Esophagus squamous epithelium (tissue), 5 donors: ENCODE measurements at places on chromosomes 6 and 20.

- no peak for DNase-seq
Observed at GRCh38 chr6:97705568-97705967, 422.6 kb upstream of the MMS22L start.

DNA sequence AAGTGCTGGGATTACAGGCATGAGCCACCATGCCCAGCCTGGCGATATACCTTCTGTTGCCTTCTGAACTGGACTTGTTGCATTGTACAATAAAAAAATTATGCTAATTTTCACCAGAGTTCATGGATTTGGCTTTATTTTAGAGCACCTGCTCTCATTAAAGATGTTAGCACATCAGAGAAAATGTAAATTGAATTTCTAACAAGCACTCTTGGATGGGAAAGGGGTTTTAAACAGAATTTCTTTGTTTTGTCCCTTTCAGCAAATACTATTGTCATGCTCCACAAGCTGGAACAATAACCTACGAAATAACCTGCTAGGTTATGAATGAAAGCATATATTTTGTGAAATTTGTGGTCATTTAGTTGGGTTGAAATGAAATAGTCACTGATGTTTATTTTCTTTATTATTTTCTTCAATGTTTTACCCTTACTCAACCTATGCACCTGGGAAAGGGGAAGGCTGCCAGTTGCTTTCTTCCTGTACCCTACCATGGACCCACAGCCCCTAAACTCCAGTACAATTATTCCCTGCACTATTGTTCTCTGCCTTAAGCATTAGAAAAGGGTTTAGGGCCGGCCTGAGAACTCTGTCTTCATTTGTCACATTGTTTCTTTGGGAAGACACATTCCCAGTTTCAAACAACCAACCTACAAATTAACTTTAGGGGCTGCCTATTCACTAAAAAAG is 22.2 kb downstream of the ZDHHC14 start:
- no peak for DNase-seq

- no peak for DNase-seq
Observed at GRCh38 chr6:33192105-33192646, at the start of gene COL11A2. Gene COL11A2 (minus strand): TSS chr6:33192467. CDS start chr6:33192240, 227 bp downstream.

DNA sequence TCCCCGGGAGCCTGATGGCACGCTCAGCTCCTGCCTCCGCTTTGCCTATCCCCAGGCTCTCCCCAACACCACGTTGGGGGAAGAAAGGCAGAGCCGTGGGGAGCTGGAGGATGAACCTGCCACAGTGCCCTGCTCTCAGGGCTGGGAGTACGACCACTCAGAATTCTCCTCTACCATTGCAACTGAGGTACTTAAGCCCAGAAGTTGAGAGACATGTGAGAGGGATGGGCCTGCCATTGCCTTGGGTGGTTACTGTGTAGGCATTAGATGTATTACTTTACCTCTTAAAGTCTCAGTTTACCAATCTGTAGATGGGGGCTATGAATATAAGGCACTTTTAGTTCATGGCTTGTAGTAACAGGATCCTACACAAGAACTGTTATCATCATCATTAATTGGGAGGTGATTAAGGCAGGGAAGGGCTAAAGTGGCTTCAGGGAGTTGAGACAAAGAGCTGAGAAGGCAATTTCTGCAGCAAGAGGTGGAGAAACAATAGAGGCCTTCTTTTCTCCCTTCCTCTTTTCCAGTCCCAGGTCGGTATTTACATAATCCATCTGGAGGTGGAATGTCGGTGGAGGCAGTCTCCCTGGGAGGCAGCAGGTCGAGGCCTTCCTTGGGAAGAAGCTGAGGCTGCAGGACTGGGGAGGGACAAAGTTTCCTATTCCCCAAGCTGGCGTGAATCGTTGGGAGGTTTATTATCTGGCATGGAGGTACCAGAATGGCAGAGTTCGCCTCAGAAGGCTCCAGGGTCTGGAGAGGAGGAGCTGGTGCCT is 691 bp downstream of the SLC22A7 start:
- no peak for DNase-seq

GRCh38 chr20:52833901-52834300 is 138.3 kb upstream of the TSHZ2 start:
- no peak for DNase-seq

GRCh38 chr20:1396702-1397101 is 3.8 kb upstream of the FKBP1A start:
- no peak for DNase-seq
